ENCODE measurements at places on chromosomes 16 and 17. TPM values are rescaled to one million over a fixed set of nuclear protein-coding genes. Genes with fewer than 3 reads are reported as not detected.

The CMTM1 gene
- 1.3 TPM for total RNA-seq

The KRTAP4-1 gene
- not detected for total RNA-seq

The SLC38A7 gene
- total RNA-seq = 35.3 TPM

The TRAF7 gene
- 23.4 TPM for total RNA-seq

The DNAAF8 gene
- total RNA-seq = 1.2 TPM

The PRSS8 gene
- total RNA-seq = not detected

The SOX8 gene
- total RNA-seq = 1.0 TPM

The MYLK3 gene
- total RNA-seq = 304 TPM

The ARHGAP44 gene
- total RNA-seq = 7.9 TPM

The CX3CL1 gene
- 11.6 TPM for total RNA-seq

The KRTAP3-2 gene
- not detected for total RNA-seq

The CCL22 gene
- total RNA-seq = not detected

The ENGASE gene
- total RNA-seq = 29.1 TPM

The OTOA gene
- not detected for total RNA-seq

The SLC5A11 gene
- not detected for total RNA-seq

The SEPTIN12 gene
- not detected for total RNA-seq

The TBC1D3G gene
- not detected for total RNA-seq

The ACSM3 gene
- 8.7 TPM for total RNA-seq

The AGRP gene
- not detected for total RNA-seq

The TM4SF5 gene
- not detected for total RNA-seq

The TTYH2 gene
- 41.8 TPM for total RNA-seq

The CIITA gene
- total RNA-seq = 7.9 TPM

The IRX5 gene
- 11.6 TPM for total RNA-seq

The KRTAP2-2 gene
- not detected for total RNA-seq

The HOXB1 gene
- not detected for total RNA-seq

The KSR1 gene
- 8.3 TPM for total RNA-seq

The LPCAT2 gene
- 9.6 TPM for total RNA-seq

The TOP2A gene
- 2.9 TPM for total RNA-seq

The CLEC18B gene
- total RNA-seq = 0.32 TPM

The DNAI2 gene
- total RNA-seq = not detected

The GINS2 gene
- total RNA-seq = 0.81 TPM

The KRT36 gene
- total RNA-seq = not detected

The RMI2 gene
- 0.48 TPM for total RNA-seq

The SLFN13 gene
- total RNA-seq = 5.4 TPM

The PLLP gene
- 3.2 TPM for total RNA-seq

The ZNF750 gene
- 0.13 TPM for total RNA-seq

The CCDC78 gene
- 0.32 TPM for total RNA-seq

The TNFSF13 gene
- total RNA-seq = 8.3 TPM

The BORCS6 gene
- 8.5 TPM for total RNA-seq

The MYH13 gene
- not detected for total RNA-seq

The AANAT gene
- total RNA-seq = not detected

The NF1 gene
- total RNA-seq = 38.9 TPM

The SALL1 gene
- total RNA-seq = 0.46 TPM
